ENCODE measurements at places on chromosomes 1 and 21. TPM values are rescaled to one million over a fixed set of nuclear protein-coding genes. Genes with fewer than 3 reads are reported as not detected.

OR2T33 gene
- total RNA-seq = not detected

- DNase-seq = no peak
These were observed 8.9 kb downstream of the SKI start for GRCh38 chr1:2236695-2237677.

GRCh38 chr1:94806441-94806871 lies 13.7 kb upstream of the SLC44A3 start:
- DNase-seq = no peak

DNA sequence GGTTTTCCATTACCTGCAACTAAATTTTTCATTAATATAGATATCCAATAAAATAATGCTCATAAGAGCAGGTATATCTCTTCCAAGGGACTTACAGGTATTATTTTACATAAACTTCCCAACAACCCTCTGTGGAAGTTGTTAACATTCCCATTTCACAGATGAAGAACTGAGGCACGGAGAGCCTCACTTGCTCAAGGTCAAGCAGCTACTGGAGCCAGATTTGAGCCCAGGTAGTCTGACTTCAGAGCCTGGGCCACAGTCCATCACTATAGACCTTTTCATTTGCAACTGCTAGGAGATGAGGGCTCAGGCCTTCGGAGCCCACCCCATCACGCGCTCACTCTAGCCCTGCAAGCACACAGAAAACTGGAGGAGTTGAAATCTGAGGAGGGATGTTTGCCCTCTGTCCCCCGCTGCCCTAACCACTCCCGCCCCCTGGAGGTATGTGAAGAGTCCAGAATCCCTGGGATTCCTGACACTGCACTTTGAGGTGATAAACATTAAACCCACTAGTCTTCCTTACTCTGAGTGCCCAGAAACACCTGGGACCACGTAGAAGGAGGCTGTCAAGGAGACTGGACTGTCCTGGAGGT lies 11.7 kb upstream of the ALPL start:
- no peak for DNase-seq
